ENCODE measurements at places on chromosomes 7 and 10.
A peak's percentile ranks its signal among the peaks of the same experiment; 100 is the strongest.

DNA sequence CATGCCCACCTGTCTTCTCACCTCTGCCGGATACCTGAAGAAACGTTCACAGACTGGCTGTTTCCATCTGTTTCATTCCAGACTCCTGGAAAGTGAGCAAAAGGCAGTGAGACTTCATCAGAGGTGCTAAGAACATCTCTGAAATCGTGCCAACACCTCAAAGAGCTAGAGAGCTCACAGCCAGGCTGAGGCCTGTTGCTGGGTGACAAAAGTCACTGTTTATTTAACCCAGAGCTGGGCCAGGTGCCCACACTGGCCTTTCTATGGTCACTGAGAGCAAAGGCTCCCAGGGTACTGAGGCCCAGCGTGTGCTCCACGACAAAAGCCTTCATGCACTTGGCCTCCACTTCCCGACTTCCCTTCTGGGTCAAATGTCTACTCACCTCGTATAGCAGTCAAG lies 3.7 kb upstream of the NANOS1 start:
- no peak for DNase-seq

DNA sequence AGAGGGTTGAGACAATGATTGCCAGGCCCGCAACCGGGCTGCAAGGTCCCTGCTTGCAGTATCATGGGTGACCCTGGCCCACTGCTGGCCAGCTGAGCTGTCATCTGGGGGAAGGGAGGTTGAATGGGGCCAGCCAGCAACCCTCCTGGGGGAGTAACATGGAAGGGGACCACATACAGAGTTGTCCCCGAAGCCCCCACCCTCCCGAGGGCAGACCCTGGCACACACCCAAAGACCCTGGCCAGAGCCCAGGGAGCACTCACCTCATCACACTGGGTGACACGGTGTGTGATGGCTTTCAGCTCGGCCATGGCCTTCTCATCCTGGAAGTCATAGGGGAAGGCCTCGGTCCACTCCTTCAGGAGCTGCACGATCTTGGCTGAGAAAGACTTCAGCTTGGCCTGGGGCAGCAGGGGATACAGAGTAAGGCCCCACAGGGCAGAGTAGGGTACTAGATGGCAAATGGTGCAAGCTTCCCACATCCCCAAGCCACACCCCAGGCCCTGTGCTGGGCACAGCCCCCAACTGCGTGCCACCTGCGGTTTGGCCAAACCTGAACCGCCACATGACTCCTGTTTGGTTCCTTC lies 63.4 kb downstream of the CSGALNACT2 start:
- DNase-seq, result no peak

DNA sequence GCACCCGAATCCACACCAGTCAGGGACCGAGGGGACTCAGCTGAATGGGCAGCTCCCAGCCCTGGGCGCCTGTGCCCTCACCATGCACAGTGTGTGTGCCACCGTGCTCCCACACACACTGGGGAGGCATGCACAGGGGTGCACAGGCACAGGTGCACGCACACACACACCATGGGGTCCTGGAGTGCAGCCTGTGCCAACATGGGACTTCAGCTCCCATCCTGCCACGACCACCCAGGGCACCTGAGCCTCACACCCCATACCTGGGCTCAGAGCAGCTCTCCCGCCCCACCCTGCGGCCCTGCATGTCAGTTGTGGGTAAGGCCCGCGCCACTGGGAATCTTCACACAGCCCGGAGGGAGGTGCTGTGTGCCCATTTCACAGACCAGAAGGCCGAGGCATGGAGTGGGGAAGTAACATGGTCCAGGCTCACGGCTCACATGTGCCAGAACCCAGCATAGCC lies 8.0 kb downstream of the ELFN1 start:
- DNase-seq, result no peak

DNA sequence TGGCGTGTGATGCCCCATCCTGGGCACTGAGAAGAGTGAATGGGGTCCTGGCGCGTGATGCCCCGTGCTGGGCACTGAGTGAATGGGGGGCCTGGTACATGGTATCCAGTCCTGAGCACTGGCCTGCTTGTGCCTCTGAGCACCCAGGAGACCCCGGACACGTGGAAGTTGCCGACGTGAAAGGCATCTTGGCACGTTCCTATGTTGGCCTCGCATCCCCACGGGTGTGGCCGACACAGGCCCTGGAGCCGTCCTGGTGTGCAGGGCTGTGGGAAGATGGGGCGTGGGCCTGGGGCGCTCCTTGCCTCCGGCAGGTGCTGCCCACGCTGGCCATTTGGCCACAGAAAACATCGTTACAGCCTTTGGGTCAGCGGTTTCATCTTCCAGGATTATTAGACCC lies 35.5 kb downstream of the CFAP46 start:
- DNase-seq, result no peak

- DNase-seq, result no peak
These were observed 4.7 kb upstream of the PYROXD2 start for GRCh38 chr10:98419469-98420261.

GRCh38 chr10:44850356-44850934 lies 60.7 kb upstream of the TMEM72 start:
- DNase-seq, result no peak

- no peak for DNase-seq
These were observed 51.7 kb upstream of the NANOS1 start for GRCh38 chr10:118977835-118978234.

- no peak for DNase-seq
These were observed 6.8 kb upstream of the NAT16 start for GRCh38 chr7:101186844-101187428.

- DNase-seq, result no peak
These were observed 70.2 kb downstream of the RBM20 start for GRCh38 chr10:110714356-110714755.

DNA sequence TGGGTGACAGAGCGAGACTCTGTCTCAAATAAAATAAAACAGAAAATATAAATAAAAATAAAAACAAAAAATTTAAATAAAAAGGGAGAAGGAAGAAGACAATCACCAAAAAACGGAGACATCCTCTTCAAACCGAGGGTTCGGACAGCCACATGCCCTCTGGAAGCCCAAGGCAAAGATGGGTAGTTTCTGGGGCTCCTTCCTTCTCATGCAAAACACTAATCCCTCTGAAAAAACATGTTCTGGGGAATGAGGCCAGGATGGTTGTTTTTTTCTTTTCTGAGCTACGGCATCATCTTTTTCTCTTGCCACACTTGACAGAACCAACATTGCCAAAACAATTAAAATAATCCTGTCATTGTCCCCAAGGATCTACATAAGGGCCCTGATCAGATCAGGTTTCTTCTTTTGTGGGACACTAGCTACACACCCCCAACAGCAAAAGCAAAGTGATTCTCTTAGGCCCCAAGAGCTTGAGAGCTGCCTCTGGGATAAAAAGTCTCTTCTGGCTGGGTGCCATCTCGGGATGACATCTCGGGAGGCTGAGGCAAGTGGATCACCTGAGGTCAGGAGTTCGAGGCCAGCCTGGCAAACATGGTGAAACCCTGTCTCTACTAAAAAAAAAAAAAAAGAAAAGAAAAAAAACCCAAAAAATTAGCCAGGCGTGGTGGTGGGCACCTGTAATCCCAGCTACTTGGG lies 14.2 kb upstream of the POR start:
- no peak for DNase-seq

DNA sequence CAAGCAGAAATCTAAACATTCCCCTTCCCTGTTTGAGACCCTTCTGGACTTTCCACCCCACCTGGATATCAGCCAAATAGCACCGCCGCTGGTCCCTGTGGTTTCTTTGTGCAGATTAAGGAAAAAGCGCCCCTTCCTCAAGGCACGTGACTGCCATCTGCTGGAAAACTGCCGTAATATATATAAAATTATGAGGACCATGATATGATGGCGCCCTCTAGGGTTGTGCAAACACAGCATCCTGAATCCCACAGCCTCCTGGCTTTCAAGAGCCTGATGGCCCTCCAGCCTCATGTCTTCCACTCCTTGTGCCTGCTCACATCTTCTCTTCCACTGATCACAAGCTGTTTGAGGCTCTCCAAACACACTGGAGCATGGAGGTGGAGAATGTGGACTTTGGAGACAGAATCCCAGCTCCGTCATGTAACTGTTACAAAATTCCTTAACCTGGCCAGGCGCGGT lies 121.3 kb downstream of the MYL10 start:
- peak; percentile 30 for DNase-seq

All from CD4-positive, alpha-beta T cell treated with Interleukin-6 for 4 hours (primary cell).